Activated CD8-positive, alpha-beta memory T cell treated with anti-CD3 and anti-CD28 coated beads for 4 hours (primary cell): ENCODE measurements at places on chromosomes 2 and 18.

DNA sequence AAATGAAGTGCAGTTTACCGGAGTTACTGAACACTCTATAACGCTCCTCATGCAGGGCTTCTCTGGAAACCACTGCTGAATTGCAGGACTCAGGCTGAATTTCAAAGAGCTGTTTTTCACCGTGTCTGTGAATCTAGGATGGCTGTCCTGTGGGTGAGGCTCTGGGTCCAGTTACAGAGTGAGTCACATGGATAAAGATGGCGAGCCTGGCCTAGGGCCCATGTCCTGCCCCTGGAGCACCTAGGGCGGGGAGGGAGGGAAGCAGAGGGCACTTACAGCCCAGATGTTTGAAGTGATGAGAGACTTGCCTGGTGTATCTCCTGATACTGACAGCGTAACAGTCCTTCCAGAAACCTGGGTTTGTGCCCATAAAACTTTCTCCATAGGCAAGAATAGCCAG lies 583.0 kb downstream of the IRS1 start:
- DNase-seq = no peak

GRCh38 chr2:225894236-225894980 lies 494.9 kb downstream of the NYAP2 start:
- DNase-seq = no peak

DNA sequence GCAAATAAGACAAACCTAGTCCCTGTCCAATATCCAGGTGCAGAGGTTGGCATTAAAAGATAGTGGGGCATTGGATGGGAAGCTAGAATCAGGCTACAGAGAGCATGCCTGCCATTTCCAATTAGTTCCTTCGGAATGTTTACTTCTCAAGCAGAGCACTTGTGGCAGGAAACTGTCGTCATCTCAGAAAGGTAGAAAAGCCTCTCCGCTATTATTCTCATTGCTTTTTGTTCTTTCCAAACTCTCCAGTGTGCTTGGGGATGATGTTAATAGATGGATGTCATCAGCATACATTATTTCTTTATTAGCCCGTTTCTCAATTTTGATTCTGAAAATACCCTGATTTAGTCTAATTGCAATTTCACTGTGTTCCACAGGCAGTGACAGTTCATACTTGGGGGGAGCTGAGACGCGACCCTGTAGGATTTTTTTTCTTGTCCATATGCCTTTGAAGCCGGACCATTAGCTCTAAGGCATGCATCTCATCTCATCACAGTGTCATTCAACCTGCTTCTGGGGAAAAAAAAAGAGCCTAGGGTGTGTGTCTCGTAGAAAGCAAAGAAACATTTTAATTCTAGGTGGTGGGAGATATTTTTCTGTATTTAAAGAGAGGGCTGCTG lies 7.7 kb downstream of the ASB18 start:
- no peak for DNase-seq

DNA sequence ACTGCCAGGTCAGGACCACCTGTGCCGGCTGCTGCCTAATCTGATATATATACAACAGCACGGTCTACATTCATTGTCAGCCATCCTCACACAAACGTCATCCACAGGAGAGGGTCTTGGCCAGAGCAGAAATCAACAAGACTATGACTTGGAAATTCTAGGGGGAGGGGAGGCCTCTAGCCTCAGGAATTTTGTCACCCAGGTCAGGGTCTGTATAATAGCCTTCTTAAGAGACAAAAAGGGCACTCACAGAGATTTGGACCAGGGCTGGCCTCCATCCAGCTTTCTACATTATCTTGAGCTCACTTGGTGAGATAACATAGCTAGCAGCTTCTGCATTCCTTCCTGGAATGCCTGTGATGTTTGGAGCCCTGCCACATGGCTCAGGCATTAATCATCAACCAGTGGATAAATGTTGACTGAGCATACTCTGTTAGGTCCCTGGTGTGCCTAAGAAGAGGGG lies 50.4 kb upstream of the CTIF start:
- DNase-seq = no peak

DNA sequence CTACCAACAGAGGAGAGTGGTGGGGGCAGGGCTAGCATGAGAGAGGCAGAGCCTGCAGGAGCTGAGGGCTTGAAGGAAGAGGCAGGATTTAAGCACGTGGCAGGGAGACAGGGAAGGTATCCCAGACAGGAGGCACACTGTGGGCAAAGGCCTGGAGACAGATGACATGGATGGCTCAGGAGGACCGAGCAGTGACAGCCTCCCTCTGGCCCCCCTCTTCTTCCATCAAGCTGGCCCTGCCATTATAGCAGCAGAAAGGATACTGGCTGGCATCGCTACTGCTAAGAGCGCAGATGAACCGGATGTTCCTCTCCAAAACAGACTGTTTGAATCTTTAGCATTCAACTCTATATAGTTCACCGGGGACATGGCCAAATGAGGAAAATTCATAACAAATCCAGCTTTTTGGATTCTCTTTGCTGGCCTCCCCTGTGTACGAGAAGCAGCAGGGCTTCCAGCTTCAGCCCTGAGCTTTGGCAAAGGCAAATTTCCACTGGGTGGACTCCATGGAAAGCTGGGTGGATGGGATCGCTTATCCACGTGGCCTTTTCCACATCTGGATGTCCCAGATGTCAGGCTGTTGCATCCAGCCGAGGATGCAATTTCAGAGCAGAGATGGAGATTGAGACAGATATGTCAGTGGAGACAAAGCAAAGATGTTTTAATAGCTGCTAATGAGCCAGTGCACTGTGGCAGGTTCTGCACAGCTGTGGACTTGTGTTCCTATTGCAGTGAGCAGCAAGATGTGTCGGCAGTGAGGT lies 36.2 kb downstream of the CAPN13 start:
- no peak for DNase-seq

DNA sequence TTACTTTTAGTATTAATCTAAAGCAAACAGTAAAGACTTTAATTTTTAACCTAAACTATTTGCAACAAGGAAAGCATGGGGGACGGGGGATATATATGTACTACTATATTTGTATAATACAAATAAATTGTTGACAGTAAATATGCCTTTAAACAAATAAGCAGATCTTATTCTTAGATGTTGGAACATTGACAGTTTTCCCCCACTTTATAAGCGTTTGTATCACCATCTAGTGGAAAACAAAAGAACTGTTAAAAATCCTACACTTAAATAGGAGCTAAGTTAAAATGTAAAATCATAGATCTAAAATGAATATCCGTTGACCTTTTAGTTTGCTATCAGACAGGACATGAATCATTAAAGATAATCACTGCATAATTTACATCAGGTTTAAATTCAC lies 50.0 kb downstream of the RBBP8 start:
- no peak for DNase-seq

- DNase-seq = no peak
Observed at GRCh38 chr2:234879671-234880455, 72.0 kb upstream of the SH3BP4 start.

GRCh38 chr18:79805211-79805887 lies 7.6 kb downstream of the KCNG2 start:
- no peak for DNase-seq

DNA sequence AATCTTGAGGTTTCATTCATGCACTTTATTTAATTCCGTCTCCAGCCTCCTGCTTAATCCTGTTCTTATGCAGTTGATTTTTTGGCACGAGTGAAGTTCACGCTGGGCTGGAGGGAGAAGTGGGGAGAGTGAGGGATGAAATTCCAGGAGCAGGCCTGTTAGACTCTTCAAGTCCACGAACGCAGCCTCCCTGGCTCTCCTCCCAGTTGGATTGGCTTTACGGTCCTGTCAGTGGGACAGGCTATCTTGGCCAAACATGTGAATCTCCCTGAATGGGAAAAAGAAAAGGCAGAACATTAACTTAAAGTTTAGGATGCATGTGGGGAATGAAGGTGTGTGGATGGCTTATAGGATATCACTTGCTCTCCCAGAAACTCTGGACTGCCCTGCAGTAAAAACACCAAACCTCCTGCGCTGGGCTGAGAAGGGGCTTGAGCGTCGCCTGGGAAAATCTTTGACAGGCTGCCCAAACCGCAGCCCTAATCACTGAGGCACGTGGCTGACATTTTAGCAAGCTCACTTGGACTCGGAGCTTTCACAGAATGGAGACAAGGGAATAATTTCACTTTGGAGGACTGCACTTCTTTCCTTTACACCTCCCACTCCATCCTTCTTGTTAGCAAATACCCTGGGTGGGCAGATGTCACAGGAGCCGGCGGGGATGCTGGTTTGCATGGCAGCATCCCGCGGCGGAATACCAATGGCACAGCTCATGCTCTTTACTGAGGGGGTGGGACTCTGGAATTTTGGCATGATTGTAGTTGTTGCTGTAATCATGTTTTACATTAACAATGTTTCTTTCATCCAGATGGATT lies 93.9 kb downstream of the ACKR3 start:
- no peak for DNase-seq

DNA sequence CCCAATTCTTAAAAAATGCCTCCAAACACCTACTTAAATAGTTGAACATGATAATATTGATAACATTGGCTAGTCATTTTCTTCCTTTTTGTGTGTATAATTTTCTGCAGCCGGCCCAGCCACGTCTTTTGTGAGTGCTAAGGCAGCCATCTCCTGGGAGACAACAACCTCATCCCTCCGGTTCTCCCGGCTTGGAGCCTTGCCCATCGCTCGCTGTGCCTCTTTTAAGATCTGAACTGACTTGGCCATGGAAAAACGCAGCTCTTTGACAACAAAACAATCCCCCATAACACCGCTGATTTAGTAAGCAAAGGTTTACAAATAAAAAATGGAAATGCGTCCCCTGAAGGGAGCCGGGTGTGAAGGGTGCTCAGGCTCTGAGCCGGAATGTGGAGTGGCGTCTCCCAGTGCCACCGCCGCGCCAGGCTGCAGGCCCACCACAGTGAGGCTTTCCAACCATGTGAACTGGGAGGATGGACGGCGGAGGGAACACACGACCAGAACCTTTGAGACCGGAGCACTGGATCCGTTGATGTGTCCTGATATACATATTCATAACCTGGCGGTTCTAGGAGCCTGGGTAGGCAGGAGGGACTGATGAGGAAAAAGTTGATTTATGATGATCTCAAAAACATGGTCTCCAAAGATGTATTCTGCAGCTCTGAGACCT lies 87.4 kb downstream of the SMIM21 start:
- no peak for DNase-seq

- DNase-seq = no peak
Observed at GRCh38 chr2:8149985-8150539, 531.8 kb upstream of the ID2 start.

DNA sequence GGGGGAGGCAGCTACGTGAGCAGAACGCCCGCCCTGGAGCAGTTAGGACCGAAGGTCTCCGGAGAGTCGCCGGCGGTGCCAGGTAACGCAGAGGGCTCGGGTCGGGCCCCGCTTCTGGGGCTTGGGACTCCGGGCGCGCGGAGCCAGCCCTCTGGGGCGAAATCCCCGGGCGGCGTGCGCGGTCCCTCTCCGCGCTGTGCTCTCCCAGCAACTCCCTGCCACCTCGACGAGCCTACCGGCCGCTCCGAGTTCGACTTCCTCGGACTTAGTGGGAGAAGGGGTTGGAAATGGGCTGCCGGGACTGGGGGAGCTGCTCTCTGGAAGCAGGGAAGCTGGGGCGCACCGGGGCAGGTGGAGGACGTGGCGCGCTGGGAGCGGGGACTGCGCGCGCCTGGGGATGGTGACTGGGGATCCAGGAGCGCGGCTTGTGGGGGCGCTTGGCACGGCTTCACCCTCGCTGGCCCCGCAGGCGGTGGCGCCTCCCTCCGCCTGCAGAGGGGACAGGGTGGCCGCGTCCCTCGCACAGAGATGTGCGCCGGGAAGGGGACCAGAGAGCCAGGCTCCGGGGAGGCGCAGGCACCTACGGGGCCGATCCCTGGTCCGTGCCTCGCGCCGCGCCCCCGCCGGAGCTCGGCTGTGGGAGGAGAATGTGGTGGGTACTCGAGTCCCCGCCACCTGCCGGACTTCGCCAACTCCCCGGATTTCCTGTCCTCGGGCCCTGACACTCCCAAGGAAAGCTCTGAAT lies 688 bp downstream of the CDH20 start:
- DNase-seq = no peak

DNA sequence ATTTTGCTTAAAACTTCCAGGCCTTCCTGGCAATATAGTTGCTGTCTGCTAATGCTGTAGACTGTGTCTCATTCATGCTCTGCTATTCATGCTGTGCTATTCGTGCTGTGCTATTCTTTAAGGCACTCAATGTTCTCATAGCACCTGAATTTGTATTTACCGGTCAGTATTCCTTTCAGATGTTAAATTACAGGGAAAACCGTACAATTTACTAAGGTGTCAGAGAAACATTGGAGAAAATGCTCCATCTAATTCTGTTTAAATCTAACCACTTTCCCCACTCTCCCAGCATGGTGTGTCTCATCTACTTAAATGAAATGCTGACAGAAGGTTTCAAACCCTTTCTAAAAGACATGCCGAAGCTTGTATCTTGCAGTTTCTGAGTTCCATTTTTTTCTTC lies 25.0 kb downstream of the FAM171B start:
- no peak for DNase-seq

- DNase-seq = no peak
Observed at GRCh38 chr2:29808321-29808720, 113.1 kb downstream of the ALK start.

DNA sequence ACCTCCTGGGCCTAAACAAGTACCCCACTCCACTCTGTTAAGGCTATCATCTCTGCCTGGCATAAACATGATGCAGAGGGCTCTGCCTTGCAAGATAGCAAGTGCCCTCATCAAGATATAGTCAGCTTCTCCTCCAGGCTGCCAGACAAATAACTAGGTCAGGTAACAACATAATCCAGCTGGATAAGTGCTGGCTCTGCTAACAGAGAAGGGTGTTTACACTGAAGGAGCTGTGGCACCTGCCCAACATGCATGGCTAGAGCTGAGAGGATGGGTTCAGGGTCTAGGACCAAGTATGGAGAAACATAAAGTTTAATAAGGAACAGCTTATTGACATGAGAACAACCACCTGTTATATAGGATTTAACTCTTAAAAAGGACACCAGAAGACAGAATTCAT lies 42.8 kb downstream of the DLGAP1 start:
- no peak for DNase-seq

GRCh38 chr2:21008014-21008789 lies 35.7 kb downstream of the APOB start:
- no peak for DNase-seq

GRCh38 chr2:163626639-163627109 lies 109.1 kb downstream of the FIGN start:
- no peak for DNase-seq

GRCh38 chr2:26605195-26605998 lies 35.8 kb downstream of the CIB4 start:
- DNase-seq = no peak

DNA sequence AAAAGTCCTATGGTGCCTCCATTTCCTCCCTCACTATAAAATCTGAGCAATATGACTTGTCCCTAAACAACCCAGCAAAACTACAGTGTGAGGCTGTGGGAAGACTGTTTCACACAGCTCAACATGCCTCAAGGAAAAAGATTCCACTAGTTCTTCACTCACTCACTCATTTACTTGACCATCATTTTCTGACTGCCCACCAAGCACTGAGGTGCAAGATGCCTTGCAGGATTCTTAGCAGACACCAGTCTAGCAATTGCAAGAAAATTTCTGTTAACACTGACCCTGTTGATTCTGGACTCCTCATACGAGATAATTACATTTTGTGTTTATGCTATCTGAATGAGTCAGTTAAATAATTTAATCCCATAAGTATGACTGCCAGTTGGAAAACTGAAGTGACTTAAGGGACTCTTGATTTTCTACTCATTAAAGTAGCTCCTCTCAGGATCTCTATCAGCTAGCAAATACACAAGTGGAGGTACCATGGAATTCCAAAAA lies 51.9 kb upstream of the PCBP1 start:
- no peak for DNase-seq
